ENCODE measurements at places on chromosomes 6 and 20.
A peak's percentile ranks its signal among the peaks of the same experiment; 100 is the strongest.

- DNase-seq, result no peak
Measured at GRCh38 chr6:22146931-22147701, 149.7 kb downstream of the PRL start.

GRCh38 chr6:36110863-36111262 is 19.4 kb upstream of the MAPK13 start:
- DNase-seq, result peak; percentile 29

GRCh38 chr20:42923348-42923918 is 266.3 kb downstream of the PTPRT start:
- DNase-seq, result no peak

DNA sequence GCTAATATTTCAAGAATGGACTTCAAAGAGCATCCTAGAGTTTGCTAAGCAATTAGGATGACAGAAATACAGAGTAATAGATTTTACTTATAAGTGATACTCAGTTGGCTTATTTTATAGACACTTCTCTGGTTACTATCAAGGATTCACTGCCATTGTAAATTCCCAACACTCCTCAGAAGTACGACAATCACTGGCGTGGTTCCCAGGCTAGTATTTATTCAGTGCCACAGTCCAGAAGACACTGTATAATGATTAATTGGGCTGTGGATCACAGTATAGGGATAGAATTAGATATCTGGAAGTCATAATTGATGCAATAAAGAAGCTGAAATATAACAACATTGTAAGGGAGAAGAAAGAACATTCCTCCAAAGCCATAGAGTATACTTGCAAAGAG is 15.7 kb downstream of the MANEA start:
- DNase-seq, result no peak

DNA sequence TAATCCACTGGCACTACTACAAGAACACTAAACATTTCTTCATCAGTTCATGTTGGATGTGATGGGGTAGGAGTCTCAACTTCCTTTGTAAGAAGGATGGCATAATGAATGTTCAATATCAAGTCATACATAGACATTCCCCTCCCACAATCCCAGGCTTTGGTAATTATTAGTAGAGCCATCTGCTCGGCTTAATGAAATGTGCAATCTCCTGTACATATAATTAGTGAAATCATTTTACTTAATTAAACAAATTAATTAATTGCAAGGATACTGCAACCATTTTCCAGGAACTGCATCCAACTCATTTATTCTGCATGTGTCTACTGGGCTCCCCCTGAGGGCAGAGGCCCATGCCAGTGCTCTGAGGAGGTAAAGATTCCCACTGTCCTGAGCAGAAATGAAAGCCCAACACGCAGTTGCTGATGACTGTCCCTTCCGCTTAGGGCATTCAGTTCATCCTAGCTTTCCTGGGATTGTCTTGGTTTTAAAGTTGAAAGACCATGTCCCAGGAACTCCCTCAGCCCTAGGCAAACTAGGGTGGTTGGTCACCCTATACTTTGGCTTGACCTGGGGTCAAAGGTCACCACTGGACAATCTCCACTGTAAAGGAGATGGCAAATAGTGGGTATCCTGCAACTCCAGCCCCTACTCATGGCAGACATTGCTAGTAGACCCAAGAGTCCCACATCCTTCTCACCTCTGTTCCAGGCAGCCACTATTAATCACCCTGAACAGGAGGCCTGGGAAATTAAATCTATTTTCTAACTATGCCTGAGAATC is 109.8 kb downstream of the TRERF1 start:
- no peak for DNase-seq

GRCh38 chr6:27894839-27895762 is 17.1 kb downstream of the OR2B2 start:
- DNase-seq, result peak; percentile 93

- DNase-seq, result no peak
Measured at GRCh38 chr6:74182992-74183391, 487.0 kb downstream of the CD109 start.

DNA sequence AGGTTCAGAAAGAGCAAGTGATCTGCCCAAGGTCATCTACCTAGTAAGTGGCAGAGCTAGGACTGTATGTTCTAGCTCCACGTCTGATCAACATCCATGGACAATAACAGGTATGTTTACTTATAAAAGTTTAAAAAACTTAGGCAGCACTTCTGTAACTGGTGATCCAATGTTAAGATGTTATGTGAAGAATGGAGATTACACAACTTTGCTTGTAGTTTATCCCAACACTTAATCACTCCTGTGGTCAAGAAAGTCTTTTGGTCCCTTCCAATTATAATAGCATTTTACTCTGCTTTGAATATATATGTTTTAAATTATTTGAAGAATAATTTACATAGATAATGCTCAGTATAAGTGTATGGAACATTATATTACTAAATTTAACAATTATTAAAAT is 4.8 kb downstream of the FBXO30 start:
- no peak for DNase-seq

GRCh38 chr6:16857969-16858592 is 96.8 kb upstream of the ATXN1 start:
- DNase-seq, result no peak

DNA sequence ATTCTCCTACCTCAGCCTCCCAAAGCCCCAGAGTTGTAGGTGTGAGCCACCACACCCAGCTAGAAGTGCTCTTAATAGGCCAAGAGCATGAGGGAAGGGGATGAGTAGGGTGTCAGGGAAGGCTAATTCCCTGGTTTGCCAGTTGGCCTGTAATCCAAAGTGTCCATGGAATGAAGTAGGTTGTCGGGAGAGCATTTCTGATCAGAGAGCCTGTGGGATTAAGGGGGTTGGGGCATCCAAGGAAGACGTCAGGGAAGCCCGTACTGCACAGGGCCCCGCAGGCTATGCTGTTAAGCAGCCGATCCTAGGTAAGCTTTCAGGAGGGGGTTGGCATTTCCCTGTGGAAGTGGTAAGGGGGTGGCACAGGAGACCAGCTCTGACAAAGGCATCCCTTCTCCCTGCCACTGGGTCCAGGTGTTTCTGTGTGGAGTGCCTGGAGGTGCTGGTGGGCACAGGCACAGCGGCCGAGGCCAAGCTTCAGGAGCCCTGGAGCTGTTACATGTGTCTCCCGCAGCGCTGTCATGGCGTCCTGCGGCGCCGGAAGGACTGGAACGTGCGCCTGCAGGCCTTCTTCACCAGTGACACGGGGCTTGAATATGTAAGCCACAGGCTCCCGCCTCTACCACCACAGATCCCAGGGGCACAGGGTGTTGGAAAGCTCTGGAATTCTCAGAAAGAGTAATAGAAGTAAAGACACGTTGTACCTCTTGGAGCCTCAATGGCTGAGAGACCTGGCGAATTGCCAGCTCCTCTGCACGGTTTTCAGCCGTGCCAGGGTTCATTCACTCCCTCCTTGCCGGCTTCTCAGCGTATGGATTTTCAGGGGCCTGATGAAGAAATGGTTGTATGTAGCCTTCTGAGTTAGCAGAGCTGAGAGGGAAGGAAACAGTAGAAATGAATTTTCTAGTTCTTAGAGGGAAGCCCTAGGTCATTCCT is 21.4 kb upstream of the MAPRE1 start:
- DNase-seq, result no peak
